ENCODE measurements at places on chromosomes 7 and 10.
A peak's percentile ranks its signal among the peaks of the same experiment; 100 is the strongest.

GRCh38 chr7:106220307-106220706, 64.5 kb downstream of the NAMPT start:
- no peak for DNase-seq

- DNase-seq, result no peak
These were observed 194.9 kb downstream of the SUGCT start for GRCh38 chr7:40329601-40330153.

GRCh38 chr10:119597405-119598186, 832 bp upstream of the TIAL1 start:
- no peak for DNase-seq

DNA sequence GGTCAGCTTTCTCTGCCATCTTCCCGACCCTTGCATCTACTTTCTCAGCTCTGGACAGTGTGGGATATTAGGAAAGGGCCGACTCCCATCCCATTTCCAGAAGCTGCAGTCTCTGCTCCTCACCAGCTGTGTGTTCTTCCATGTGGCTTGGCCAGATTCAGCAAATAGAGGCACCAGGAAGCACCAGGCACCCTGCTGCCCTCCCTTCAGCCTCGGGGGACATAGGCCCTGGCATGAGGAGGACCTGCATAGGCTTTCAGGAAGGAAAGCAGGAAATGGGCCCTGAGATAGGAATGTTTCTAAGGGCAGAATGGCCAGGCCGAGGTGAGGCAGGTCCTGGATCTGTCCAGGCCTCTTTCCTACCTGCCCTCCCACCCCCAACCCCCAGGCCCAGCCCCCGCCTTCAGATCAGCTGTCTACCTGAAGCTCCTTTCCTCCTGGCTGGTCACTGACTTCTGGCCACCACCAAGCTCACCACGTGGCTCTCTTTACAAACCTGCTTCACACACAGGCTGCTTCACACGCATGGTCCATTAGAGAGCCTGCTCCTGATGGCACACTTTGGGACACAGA, 27.5 kb upstream of the PURB start:
- no peak for DNase-seq

- peak; percentile 84 for DNase-seq
These were observed 37.7 kb downstream of the AGAP3 start for GRCh38 chr7:151123822-151124464.

GRCh38 chr7:7321681-7322080, 139.3 kb downstream of the C1GALT1 start:
- peak; percentile 3 for DNase-seq

- no peak for DNase-seq
These were observed 303.9 kb downstream of the SDHAF3 start for GRCh38 chr7:97421307-97421930.

DNA sequence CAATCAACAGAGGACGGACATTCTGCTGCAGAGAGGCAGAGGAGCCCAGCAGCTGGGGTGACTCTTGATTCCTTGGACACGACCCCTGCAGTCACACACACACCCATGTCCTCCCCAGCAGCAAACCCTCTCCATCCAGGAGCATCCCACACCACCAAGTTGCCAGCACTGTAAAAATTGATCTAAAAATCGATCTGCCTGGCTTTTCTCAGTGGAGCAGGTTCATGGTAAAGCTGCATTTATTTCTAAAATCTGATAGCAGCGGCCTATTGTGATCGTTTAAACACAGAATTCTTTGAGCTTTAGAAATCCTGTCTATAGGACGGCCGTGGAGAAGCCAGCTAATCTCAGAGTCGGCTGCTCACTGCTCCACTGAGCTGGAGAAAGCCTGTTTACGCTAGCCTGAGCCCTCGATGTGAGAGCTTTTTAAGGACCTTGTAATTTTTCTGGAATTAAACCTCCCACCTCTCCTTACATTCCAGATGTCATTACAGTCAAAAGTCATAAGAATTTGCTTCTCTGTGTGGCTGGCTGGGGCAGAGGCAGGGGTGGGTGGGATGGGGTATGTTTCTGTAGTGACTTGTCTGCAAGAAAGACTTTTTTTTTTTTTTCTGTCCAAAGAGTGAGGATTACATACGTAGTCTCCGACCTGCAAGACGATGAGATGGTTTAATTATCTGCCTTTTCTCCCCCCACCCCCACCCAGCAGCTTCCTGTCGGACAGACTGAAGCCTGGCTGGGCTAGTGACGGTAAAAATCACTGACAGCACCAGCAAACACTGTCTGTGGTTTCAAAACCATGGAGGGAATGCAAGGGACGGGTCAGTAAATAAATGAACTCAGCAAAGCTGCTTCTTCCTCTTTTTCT, 31.6 kb downstream of the TRIM8 start:
- DNase-seq, result no peak

- no peak for DNase-seq
These were observed 101.1 kb upstream of the TCF7L2 start for GRCh38 chr10:112848868-112849430.

DNA sequence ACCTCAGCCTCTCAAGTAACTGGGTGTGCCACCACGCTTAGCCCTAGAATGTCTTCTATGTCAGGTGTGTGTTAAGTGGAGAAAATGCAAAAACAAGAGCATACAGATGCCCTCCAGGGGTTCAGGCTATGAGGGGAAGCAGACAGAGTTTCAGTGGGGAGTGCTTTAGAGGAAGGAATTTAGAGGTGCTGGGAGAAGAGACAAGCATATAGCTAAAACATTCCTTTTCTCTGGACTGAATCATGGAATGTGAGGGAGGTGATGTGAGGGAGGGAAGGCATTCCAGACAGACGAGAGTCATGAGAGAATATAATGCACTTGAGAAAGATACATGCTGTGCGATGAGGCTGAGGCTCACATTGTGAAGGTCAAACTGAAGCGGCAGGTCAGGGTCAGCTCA, 6.6 kb upstream of the ZNF786 start:
- no peak for DNase-seq

DNA sequence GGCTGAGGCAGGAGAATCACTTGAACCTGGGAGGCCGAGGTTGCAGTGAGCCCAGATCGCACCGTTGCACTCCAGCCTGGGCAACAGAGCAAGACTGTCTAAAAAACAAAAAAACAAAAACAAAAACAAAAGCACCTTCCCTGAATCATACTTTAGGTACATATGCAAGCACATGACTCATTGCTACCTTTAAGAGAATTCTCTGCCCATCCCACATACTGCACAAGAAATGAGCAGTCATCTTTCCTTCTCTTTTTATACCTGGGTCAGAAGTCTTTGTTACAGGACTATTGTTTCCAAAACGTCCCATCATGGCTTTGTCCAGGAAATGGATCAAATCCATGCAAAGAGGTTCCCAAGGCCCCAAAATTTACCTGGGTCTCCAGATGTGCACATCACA, 21.5 kb upstream of the AKR1B10 start:
- no peak for DNase-seq

DNA sequence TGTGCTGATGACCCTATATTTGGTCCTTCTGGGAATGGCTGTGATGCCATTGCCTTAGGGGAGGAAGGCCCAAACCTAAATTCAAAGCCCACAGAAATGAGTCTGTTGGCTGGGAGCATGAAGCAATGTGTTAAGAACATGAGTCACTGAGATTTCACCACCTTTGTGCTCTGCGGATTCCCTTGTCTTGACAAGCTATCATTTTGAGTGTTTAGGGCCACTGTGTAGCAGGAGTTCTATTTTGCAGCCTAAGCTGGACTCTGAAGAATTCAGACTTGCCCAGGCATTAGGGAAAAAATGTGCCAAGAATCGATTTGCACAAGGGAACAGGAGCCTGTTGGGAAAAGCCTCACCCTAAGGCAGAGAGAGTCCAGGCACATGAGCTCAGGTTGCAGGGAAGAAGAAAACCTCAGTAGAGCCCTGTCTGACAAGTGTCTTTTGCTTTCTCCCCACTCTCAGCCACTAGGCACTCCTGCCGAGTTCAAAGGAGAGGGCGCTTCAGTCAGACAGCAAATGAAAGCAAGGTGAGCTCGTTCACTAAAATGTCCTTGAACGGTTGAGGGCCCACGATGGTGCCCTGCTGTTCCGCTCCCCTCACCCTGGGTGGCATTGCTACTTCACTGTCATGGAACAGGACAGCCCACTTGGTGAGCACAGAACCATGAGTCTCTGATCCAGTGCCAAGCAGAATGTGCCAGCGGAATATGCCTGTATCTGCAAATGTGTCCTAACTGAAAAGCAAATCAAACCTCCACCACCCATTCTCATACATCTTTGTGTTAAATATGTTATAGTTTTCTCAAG, 93.6 kb downstream of the PRLHR start:
- DNase-seq, result no peak

DNA sequence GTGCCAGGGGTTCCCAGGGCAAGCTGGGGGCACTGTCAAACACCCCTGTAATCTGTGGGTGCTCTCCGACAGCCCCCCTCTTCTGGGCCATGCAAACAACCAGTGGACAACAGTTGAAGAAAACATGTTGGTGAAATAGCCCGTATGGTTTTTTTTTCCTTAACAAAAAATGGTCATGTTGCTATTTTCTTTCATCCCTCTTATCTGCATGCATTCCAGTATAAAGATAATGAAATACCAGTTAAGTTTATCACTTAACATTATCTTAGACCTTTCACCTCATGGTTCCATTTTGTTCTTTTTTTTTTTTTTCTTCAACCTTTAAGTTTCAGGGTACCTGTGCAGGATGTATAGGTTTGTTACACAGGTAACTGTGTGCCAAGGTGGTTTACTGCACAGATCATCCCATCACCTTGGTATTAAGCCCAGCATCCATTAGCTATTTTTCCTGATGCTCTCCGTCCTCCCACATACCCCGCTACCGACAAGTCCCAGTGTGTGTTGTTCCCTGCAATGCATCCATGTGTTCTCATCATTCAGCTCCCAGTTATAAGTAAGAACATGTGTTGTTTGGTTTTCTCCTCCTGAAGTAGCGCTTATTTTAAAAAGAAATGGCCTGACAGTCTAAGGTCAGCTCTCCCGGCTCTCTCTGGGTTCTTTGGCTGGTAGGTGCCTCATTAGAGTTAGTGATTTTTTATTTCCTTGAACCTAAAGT, 110.1 kb downstream of the NRP1 start:
- DNase-seq, result no peak

DNA sequence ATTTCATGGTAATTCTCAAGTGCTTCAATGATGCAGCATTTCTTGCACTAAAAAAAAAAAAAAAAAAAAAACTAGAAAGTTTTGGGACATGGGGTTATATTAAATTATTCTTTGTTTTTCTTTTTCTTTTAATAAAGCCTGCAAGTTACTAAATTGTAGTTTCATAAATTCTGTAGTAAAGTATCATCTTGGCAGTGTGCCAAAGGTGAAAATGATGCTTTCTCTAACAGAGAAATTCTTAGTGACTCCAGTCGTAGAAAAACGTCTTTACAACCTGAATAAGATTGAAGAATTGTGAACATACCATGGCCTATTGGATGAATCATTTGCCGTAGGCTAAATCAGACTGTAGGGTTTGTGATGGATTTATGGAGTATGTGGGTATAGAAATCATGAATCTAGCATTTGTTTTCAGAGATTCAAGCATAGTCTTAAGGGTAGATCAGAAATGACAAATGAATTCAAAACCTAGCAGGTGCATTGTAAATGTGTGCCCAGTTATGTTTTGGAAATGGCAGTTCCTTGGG, 27.1 kb downstream of the RBM17 start:
- no peak for DNase-seq

DNA sequence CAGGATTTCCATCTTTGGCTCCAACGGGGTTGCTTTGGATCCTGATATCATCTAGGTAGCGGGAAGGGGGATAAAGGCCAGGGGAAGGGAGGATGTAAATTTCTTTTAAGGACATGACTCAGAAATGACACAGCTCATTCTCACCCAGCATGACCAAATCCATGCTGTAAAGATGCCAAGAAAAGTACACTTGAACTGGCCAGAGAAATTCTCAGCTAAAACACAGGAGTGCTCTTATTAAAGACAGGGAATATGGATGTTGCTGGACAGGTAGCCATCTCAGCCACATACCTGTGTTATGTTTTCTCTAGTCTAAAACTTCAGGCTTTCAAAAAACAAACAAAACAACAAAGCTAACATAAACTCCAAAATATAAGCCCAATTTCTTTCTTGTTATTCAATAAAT, 68.3 kb downstream of the NAMPT start:
- no peak for DNase-seq

DNA sequence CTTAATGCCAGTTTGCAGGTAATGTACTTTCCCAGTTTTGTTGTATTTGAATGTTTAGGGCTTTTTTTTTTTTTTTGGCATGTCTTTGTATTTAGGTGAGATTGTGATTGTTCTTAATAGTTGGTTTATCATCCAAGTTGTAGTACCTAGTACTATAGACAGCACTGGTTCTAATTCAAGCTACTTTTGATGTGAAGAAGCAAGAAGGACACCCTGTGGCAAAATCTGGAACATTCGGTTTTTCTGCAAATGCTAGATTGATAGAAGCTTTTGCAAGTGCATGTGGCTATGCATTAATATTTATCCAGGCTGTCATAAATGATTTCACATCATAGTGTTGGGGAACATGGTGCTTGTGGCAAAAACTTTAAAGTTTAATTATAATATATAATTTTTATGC, 248.9 kb downstream of the FOXP2 start:
- no peak for DNase-seq

DNA sequence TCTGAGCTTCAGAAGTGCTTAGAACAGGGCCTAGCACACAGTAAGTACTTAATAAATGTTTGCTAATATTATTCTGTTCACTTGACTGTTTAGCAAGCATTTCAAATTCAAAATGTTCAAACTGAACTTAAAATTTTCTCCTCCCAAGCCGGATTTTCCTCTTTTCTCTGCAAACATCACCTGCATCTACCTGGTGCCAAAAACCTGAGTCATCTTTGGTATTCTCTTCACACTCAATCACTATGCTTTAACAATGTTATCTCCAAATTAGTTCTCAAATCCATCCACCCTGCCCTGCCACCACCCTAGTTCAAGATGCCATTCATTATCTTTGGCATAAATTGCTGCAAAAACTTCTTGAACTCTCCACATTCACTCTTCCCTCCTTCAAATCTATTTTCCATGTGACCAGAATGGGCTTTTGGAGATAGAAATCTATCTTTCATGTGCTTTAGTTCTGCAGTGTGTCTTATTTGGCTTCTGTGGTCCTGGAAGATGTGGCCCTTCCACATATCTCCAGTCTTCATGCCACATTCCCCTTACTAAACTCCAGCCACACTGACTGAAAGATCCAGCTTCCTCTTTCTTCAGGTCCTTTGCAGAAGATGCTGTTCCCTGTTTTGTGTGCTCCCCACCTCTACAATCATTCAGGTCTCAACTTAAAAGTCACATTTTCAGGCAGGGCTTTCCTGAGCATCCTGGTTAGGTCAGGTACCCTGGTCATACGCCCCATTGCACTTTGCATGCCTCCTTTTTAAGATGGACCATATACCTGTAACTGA, 2.0 kb downstream of the GGCT start:
- no peak for DNase-seq

- DNase-seq, result no peak
These were observed 7.5 kb downstream of the BRAF start for GRCh38 chr7:140917258-140917657.

All from CD4-positive, alpha-beta T cell treated with Interleukin-1 beta for 1 hour (primary cell).